Muscle of back (tissue), 13 donors: ENCODE measurements at places on chromosomes 11 and 22. TPM values are rescaled to one million over a fixed set of nuclear protein-coding genes. Genes with fewer than 3 reads are reported as not detected.

DNA sequence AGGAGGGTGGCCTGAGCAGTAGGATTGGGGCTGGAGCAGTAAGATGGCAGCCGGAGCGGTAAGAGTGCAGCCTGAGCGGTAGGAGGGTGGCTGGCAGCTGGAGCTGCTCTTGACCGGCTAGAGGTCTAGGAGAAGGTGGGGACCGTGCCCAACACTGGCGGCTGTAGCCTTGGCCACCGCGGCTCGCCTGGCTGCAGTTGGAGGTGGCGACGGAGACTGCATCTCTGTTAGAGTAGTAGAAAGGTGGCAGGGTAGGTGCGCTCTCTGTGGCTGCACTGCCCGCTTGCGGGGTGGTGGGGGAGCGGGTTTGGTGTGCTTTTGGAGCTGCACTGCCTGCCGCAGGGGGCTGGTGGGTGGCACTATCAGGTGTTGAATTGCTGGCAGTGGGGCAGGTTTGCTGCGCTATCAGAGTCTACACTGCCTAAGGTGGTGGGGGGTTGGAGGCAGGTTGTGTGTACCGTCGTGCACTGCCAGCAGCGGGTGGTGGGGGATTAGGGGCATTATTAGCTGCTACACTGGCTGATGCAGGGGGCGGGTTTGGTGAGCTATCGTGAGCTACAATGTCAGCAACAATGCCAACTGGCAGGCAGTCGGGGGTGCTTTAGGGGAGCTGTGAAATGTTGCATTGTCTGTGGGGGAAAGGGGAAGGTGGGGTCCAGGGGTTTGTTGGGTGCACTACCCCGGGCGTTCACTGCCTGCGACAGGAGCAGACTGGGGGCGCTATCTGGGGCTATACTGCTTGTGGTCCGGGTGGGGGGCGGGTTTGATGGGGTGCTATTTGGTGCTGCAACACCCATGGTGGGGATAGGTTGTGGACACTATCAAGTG is 4461.3 kb upstream of the OR11H1 start:
- no peak for DNase-seq

KRTAP5-1 gene
- polyA plus RNA-seq = 1.3 TPM

GRCh38 chr11:78499971-78500370 is 74.7 kb downstream of the NARS2 start:
- no peak for DNase-seq

DNA sequence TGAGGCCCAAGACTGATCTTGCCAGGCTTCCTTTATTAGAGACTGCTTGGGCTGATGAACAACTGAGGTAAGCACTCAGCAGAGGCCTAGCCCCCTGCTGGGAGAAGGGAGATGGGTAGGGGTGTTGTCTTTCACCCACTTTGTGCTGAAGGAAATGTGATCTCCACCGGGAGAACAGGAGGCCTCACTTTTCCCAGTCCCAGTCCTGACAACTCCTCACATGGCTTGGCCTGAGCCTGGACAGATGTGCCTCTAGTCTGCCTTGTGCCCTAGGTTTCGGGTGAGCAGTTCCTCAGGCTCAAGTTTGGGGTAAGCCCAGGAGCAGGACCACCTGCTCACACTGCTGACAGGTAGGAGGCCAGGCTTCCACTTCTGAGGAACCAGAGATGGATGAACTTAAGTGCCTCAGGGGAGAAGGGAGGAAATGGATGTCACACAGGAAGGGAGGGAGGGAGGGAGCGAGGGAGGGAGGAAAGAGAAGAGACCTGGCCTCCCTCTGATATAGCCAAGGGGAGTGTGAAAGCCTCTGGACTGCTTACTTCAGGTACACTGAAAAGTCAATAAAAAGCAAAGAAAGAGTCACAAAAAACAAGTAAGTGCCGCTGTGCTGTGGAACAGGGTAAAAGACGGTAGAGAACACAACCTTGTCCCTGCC is 8.1 kb downstream of the CLPB start:
- DNase-seq = no peak

GRCh38 chr11:114345575-114346222 is 49.5 kb downstream of the NNMT start:
- DNase-seq = no peak

PANX2 gene
- polyA plus RNA-seq = 0.19 TPM

DNA sequence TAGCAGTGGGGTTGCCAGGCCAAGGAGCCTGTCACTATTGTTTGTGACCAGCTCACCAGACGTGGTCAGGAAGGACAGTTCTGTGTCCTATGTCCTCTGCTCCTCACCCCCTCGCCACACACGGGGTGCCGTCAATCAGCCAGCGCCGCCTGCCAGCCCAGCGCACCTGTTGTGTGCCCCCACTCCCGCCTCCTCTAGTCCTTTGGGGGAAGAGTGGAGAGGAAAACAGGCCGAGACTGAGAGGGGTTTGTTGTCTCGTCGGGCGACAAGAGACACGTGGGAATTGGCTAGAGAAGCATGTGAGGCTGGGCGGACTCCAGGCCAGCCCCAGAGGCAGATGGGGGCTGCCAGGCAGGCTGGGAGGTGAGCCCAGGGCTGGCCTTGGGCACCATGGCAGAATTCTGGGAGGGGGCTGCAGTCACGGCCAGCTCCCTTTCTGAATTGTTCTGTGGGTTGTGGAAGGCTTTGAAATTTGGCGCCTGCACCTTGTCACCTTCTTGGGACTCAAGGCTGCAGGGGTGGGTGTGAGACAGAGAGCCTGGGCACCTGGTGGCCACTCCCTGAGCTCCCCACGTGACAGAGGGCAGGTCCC is 3.1 kb upstream of the KCNQ1OT1 start:
- DNase-seq = peak; percentile 68

- DNase-seq = no peak
Measured at GRCh38 chr22:17548010-17548755, 15.1 kb upstream of the SLC25A18 start.
